ENCODE measurements at places on chromosomes 2 and 18. TPM values are rescaled to one million over a fixed set of nuclear protein-coding genes. Genes with fewer than 3 reads are reported as not detected.

Gene UGT1A4
- total RNA-seq = not detected

DNA sequence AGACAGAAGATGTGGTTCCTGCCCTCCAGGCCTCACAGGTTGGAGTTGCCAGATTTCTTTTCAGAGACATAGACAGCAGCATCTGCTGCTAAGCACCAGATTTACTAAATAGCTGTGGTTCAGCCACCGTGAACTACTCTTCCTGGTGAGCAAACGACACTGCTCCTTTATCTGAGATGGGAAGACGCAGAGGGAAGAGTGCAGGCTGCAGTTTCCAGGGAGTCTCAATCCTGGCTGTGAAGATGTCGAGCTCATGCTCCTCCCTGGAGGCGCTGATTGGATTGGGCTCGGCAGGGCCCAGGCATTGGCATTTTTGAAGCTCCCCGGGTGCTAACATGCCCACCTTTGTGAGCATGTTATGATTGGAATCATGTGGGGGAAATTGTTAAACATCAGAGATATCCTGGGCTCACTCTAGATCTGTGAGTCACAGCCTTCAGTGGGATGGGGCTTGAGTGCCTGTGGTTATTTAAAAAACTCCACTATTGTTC is 314.8 kb downstream of the TSN start:
- DNase-seq = peak; percentile 7

Gene BMP10
- total RNA-seq = not detected

- DNase-seq = peak; percentile 67
Measured at GRCh38 chr2:230134496-230135129, 65.9 kb upstream of the SLC16A14 start.

DNA sequence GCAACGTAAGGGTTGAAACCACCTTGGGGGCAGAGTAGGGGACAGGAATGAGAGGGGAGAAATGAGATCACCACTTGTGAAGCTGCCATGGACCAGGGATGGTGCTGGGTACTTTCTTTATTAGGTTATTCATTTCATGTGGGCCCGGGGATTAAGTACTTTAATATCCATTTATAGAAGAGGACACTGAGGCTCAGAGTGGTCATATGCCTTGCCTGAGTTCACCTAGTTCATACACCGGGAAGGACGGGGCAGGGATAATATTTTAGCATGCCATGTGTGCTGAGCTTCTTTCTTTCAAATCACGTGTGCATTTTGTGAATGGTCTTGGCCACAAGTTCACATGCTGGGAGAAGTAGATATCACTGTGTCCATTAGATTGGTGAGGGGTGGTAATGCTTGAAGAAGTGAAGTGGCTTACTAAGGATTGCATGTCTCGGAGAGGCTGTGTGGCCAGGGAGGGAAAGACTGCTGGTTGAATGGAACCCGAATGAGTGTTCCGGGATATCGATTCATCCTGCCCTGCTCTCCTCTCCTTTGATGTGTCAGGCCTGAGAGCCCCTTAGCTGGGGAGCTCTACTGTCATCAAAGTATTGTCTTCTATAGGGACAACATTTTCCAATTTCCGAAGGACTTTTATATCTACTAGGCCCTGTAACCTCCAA is 187.1 kb downstream of the MYCN start:
- no peak for DNase-seq

DNA sequence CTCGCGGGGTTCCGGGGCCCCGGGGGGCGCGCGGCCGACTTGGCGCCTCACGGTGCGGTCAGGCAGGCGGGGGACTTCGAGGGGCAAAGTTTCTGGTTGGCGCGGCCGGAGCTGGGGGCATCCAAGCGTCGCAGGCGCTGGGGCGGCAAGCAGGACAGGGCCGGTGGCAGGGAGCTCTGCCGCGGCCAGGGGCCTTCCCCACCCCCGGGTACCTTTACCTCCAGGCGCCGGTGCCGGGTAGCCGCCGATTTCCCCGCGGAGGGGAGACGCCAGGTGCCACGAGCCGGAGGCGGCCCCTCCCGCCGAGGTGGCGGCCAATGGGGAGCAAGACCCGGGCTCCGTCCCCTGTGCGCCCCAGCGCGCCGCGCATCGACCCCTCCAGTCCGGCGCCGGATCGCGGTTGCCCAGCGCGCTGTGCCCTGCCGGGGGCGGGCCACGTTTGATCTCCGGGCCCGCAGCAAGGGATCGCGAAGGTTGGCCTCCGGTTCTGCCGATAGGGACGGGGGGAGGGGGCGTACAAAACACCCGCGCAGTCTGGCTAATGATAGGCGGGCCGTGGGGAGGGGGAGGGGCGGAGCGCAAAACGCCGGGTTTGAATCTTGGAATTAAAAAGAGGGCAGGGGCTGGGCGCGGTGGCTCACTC is at the start of gene ST8SIA5:
Gene ST8SIA5 (minus strand): TSS at position 495 of the 643 bp plus-strand sequence. CDS start 545 bp downstream, outside the sequence.
- DNase-seq = peak; percentile 55

DNA sequence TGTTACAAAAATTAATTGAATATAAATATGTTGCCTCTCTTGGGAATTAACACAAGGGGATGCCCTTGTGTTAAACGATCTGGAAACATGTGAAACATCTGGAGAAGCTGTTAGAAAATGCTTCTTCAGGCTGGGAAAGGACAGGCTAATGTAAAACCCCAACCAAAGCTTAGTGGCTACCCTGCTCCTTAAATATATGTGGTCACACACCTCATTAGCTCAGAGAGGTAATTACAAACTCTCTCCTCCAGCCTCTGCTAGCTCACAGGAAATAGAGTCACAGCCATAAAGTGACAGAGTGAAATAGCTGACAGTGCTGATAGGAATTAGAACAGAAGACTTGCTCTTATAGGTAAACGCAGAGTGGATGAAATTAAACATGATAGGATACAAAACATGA is 155.9 kb downstream of the RAB3GAP1 start:
- DNase-seq = no peak

- DNase-seq = peak; percentile 5
Measured at GRCh38 chr18:32373995-32374394, 96.7 kb downstream of the GAREM1 start.

DNA sequence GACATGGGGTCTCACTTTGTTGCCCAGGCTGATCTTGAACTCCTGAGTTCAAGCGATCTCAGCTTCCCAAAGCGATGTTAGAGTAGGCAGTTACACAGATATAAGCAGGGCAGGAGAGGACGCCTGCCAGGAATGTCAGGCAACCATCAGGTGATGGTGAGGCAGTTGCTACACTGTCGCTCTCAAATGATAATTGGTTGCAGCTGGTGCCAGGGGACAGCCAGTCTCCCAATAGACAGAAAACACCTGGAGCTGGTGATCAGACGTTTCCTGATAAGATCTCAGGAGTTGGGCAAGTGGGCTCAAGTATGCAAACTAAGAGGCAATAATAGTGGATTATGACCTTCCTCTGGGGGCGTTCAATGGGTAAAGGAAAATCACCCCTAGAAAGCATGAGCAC is 163.1 kb upstream of the RGPD4 start:
- DNase-seq = no peak

DNA sequence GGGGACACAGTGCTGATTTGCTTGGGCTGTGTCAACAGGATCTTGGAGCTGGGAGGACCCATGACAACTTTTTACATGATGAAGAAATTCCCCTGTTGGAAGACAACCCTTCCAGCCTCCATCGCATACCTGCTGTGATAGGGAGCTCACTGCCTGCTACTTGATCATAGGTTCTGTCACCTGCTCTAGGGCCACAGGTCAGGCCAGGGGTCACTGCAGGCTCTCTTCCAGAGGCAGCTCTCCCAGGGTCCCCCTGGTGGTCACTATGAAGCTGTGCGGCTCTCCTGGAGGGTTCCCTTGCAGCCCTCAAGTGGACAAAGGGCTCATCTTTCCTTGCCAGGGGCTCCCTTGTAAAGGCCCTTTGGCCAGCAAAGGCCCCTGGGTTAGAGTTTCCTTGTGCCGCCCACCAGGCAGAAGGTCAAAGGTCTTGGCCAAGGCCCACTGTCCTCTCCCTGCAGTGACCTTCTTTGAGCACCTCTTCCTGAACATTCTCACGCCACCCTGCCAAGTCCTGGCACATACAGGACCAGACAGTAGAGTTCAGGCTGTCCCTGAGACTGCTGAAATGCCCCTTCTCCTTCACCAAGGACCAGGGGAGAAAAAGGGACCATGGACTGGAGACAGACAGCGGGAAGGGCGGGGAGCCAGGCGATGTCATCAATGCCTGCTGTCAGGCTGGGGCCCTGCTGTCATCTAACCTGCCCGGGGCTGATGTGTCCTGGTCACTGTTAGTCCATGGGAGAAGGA is 345.1 kb downstream of the DYSF start:
- DNase-seq = peak; percentile 29

GRCh38 chr2:105680357-105680756 is 64.4 kb upstream of the NCK2 start:
- no peak for DNase-seq

Gene EIF5B
- total RNA-seq = 11.7 TPM

DNA sequence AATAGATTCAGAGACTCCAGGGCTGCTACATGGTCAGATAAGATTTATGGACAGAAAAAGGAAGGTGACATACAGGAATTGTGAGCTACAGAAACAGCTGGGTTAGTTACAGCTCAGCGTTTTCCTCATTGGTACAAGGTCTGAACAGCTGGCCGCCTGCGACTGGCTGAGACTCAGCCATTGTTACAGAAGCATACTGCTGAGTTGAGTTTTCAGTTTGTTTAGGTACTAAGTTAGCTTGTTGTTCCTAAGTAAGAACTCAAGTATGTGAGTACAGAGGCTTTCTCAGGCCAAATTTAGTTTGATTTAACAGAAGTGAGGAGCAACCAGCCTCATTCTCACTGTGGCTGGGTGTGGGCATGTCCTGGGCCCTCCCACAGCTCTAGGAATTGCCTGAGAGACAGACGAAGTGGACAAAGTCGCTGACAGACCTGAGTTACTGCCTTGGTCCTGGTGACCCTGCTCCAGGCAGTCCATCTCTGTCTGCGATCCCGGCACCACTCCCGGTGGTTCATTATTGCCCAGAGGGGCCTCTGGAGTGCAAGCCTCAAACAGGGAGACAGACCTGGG is 27.8 kb upstream of the RHOB start:
- DNase-seq = no peak

DNA sequence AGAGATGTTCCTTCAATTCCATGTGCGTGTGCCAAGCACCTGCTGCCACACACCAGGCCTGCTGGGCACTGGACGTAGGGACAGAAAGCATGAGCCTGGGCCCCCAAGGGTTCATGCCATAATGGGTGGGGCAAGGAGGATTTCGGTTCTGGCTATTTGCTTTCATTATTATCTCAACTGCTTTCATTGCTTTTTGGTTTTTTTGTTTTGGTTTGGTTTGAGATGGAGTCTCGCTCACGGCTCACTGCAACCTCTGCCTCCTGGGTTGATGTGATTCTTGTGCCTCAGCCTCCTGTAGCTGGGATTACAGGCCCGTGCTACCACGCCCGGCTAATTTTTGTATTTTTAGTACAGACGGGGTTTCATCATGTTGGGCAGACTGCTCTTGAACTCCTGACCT is 57.2 kb downstream of the SF3B1 start:
- no peak for DNase-seq

Gene ARHGEF33
- 0.02 TPM for total RNA-seq

DNA sequence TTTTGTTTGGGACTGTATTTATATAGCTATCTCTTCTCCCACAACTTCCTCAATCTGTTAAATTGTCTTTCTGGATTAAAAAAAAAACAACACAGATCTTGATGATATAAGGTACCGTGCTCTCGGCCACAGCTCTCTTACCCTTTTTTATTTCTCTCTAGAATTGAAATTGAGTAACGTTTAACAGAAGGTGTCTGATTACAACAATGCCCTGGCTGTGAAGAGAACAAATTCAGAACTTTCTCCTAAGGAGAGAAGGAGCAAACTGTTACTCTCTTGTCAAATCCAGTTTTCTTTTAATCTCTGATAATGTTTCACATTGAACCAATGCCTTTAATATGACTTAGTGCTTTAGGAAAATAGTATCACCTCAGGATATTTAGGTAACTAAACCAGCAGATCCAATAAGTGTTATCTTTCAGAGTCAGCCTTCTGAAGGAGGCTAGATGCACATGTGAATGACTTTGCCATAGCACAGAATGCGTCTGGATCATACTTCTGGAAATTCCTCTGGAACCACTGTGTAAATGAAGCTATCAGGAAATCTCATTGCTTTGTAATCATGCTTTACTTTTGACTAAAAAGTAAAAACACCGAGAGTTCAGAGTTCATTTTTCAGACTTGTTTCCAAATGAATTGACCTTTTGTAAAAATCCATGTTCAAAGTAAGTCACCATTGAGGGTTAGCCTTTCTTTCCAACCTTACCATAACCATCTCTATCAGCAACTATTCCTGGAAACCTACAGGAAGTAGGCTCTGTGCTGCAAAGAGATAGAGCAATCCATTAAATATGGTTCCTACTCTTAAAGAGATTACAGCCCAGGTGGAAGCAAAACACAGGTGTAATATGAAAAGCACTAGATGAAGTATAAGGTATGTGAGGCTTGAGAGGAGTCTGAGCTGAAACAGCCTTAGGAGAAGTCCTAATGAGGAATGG is 147.0 kb upstream of the OSR1 start:
- no peak for DNase-seq

DNA sequence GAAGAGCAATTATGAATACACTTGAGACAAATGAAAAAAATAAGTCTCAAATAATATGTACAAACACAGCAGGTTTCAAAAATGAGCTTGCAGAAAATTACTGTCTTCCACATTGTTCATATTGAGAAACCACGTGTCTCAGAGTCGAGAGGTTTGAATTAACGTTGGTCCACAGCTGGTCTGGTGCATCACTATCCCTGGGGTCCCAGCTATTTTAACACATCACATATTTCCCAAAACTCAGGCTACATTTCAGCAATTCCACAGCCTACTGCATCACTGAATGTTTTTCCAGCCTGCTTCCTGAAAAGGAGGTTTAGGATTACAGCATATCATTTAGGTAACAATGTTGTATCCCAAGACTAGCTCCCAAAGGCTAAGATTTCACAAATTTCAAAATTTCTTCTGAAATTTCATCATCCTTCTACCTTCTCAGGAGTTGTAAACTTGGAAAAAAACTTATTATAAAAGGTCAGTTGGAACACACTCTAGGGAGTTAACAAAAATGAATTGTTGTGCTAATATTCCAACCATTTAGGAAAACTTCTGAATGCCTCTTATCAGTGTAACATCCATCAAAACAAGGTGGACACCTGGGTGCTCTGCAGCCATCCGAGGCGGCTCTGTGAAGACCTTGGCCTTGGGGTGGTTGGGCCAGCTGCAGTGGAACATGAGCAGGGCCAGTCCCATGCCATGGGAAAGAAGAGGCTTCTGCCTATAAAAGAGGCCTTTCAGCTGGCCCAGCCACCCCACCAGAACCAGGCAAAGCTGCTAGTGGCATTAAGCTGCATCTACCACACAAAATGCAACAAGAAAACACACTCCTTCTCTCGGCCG is 198.1 kb upstream of the RBBP8 start:
- no peak for DNase-seq

Gene LYPD1
- 146 TPM for total RNA-seq

- no peak for DNase-seq
Measured at GRCh38 chr2:219261024-219261855, 7.5 kb upstream of the TUBA4A start.
